ENCODE measurements at places on chromosomes 4 and X.

- DNase-seq: no peak
These were observed 1.2 kb downstream of the NEK1 start for GRCh38 chr4:169611157-169611556.

DNA sequence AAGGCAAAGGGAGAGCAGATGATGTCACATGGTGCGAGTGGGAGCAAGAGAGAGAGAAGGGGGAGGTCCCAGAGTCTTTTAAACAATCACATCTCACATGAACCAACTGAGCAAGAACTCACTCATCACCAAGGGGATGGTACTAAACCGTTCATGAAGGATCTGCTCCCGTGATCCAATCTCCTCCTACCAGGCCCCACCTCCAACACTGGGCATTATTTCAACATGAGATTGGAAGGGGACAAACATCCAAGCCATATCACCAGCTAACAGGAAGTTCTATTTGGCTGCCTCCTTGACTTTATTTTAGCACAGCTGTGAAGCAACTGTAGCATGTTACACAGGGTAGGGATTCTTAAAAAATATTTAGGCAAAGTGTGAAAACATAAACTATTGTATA, 102.5 kb downstream of the DDIT4L start:
- no peak for DNase-seq

DNA sequence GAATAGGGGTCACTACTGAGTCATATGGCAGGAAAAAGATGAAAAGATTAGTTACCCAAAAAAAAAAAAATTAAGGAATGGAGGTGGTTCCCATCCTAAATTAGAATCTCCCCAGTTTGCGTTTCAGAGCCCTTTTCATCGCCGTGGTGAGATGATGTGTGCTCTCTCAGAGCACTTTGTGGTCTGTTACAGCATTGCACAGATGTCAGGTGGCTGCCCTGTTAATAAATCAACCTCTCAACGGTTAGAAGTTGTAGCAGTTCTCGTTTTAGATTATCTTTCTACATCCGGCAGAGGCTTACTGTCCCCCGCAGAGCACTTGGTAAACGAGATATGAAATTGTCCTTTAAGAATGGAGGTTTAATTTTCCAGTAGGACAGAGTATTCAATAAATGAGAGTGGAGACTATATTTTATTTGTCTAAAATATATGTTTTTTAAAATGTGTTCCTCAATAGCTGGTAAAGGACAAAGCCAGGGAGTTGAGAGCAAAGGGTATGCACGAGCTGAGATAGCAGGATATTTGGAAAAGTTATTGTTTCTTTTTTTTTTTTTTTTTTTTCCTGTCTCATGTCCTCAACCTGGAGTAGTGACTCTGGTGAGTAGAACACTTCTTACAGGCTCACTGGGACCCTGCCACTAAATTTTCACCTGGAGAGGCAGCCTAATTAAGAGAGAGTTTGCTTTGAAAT, 26.9 kb downstream of the AFF1 start:
- DNase-seq: no peak

DNA sequence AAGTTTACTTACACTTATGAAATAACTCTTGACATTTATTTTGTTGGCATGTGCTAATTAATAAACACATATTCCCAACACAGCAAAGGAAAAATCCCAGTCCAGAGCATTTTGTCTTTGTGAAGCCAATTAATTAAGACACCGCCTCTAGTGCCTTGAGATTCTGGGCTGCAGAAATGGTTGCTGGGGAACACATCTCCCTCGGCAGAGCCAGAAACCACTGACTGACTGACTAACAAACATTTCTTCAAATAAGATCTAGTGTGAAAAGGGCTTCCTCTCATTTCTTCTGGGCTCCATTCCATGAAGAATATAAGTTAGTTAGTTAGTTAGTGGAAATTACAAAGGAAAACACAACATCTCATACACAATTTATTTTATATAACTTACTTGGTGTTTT, 28.4 kb upstream of the NAP1L5 start:
- no peak for DNase-seq

- no peak for DNase-seq
These were observed 100.3 kb downstream of the SORBS2 start for GRCh38 chr4:185711726-185712125.

DNA sequence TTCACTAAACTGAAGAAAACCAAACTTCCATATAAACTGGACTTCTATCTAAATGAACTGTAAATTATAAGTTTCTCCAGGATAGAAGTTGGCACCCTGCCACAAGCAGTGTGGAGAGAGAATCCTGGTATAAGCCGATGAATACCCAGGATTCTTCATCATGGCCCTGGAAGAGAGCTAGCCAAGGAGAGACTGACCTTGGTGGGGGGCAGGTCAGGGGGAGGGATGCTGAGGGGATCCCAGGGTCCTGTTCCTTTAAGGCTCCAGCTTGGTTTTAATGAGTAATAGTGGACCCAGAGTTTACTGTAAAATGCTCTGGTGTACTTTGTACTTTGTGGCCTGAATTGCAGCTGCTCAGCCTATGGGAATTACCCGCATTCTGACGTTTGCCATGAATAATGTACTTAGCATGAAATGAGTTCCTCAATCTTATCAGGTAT, 16.9 kb downstream of the RASSF6 start:
- DNase-seq: no peak

DNA sequence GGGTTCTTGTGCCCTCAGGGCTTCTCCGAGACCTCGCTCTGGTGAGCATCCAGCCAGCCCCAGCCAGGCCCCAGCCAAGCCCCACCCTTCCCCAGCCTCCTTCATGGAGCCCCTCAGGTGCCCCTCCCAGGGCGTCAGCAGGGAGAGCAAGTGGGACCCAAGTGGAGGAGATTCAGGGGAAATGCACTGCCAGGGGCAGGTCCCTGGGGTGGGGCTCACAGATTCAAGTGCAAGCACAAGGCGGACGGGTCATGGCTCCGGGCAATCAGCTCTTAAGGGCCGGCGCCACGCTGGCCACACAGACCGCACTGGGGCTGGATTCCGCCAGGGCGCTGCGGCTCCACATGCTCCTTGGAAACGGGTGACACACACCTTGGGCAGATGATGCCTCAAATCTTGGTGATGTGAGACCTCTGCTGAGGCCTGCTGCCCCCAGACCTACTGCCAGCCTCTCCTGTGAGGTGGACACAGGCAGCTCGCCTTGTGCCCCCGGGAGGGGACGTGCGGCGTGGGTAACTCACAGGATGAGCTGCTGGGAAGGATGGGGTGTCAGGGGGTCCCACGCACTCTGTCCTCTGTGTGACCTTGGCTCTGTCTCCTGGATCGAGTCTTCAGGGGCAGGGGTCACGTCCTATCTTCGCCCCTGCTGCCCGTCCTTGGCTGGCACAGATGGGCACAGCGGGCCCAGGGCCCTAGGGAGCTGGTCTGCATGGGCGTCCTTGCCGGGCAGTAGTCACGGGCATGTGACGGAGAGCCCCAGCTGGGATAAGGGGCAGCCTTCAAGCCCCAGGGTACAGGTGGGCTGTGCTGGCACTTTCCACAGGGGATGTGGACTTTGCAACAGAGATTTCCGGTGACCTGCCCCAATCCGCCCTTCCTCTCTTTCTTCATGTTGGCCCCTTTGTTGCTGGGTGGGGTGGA, 17.1 kb downstream of the NAT8L start:
- no peak for DNase-seq

DNA sequence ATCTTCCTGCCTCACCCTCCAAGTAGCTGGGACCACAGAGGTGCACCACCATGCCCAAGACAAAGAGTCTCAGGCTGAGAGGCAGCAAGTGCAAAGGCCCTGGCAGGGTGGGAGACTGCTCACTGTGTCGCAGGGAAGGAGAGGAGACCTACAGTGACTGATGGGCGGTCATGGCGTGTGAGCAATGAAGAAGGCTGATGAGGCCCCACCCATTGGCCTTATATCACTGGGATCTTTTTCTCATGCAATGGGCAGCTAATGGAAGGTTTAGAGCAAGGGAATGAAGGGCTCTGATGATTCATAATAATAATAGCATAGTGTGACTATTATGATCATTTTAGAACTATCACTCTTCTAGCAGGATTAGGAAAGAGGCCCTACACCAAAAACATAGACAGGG, 20.9 kb downstream of the FAM9C start:
- no peak for DNase-seq

GRCh38 chrX:150223176-150224015, 139.7 kb upstream of the MAMLD1 start:
- DNase-seq: no peak

DNA sequence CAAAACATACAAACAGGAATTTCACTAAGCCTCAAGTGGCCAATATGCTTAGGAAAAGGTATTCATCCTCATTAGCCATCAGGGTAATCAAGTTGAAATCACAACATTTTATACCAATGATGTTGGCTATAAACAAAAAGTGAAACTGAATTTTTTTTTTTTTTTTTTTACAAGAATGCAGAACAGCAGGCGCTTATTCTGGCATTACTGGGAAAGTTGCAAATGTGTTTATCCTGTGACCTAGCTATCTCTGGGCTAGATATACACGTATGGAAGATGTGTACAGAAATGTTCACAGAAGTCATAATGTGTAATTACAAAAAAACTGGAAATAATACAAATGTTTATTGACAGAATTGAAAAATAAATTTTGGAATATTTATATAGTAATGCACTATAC, 1430.4 kb upstream of the TENM3 start:
- DNase-seq: no peak

- no peak for DNase-seq
These were observed 45.2 kb upstream of the BMP15 start for GRCh38 chrX:50865311-50865710.

DNA sequence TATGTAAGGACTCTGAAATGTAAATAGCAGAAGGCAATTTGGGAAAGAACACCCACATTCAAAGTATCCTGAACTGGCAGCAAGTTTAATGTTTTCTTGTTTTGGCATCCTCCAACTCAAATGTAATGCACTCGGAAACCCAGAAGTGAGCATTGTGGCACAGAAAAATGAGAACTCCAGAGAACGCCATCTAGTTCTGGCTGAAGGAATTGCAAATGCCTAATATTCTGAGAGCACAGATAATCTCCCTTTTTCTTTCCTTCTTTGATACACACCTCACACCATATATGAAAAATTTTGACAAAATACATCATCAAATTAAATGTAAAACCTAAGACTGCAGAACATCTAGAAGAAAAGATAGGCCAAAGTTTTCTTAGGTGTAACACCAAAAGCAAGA, 52.1 kb downstream of the PWWP3B start:
- DNase-seq: no peak

- DNase-seq: no peak
These were observed 258.5 kb upstream of the GIMD1 start for GRCh38 chr4:106627051-106627450.

GRCh38 chr4:121829511-121829910, 5.8 kb upstream of the CCNA2 start:
- DNase-seq: no peak

DNA sequence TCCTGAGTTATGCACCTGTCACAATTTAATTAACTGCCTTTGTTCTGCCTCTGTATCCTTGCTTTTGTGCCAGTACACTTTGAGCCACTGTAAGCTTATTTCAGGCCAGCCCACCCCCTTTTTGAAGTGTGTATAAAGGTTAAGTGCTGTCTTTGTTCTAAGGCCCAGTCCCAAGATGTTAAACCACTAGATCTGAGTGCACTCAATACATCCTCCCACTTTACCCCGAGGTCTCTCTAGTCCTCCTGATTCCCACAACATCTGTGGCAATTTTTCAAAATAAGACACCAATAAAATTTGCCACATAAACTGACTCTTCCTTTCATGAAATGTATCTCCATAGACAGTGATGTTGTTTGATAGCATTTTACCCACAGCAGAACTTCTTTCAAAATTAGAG, 124.1 kb upstream of the SPIN4 start:
- DNase-seq: no peak

DNA sequence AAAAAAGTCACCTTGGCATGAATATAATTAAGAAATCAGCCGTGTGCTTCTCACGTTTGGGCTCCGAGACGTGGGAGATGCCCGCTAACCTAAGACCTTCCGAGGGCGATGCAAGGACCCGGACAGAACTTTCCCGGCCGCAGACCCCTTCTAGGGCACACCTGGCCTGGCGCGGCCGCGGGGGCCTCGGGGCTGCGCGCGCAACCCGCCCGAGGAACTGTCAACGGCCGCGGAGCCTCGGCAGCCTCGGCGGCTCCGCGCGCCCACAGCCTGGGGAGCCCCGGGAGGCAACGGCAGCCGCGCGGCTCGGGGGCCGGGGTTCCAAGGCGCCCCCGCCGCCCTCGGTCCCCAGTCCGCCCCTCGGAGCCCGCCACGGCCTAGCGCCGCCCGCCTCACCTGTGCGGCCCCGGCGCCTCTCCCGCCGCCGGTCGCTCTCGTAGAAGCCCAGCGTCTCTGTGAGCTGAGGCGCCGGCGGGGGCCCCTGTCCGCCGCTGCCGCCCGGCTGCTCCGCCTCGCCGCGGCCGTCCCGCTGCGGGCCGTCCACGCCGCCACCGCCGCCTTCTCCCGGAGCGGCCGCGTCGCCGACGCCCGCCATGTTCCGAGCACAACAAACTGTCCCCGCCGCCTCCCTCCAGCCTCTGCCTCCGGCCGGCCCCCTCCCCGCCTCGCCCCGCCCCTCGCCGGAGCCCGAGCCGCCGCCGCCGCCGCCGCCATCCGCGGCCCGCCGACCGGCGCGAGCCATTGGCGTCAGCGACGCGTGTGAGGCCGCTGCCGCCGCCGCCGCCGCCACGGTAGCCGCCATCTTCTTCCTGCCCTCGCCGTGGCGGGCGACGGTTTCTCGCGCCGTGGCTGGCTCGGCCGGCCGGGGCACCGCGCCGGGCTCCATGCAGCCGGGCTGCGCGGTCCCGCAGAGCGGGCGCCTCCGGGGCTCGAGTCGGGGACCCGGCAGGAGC, at the start of gene TAPT1:
Gene TAPT1, minus strand, starts transcription at position 609 of the 953 bp plus-strand sequence. Its CDS starts 14 bp downstream, at position 595.
- peak; percentile 43 for DNase-seq

- no peak for DNase-seq
These were observed 53.0 kb downstream of the OSTC start for GRCh38 chr4:108703370-108703769.

GRCh38 chr4:159379836-159380235, 277.0 kb downstream of the RAPGEF2 start:
- no peak for DNase-seq

GRCh38 chr4:171622729-171623128, 190.5 kb upstream of the GALNTL6 start:
- DNase-seq: no peak

DNA sequence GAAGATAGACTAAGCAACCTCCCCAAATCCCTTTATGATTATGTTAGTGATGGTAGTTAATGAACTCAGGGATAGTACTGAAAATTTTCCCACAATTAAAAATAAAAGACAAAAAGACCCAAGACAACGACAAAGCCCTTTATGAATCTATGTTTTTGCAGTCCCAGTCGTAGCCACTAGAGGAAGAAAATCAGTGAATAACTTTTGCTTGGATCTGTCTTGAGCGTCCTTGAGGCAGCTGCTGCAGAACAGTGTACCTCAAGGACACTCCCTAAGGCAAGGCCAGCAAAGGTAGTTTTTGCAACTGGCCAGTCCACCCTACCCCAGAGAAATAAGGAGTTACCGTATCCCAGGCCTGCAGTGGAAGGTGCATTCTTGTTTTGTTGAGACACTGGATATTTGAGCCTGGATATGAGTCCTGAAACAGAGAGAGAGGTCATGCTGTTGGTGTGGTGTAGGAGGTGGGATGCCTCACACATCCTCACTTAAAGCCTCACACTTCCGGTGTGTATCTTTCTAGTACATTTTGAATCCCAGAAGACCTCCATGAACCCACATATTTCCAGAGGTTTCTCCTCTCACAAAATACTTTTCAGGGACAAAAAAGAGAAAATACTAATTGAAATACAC, 8.7 kb upstream of the TIMM8A start:
- no peak for DNase-seq

- no peak for DNase-seq
These were observed 28.2 kb upstream of the CEP135 start for GRCh38 chr4:55920571-55920970.

All from kidney capillary endothelial cell (primary cell).